Effector memory CD8-positive, alpha-beta T cell (primary cell): ENCODE measurements at places on chromosomes 5 and 9.

DNA sequence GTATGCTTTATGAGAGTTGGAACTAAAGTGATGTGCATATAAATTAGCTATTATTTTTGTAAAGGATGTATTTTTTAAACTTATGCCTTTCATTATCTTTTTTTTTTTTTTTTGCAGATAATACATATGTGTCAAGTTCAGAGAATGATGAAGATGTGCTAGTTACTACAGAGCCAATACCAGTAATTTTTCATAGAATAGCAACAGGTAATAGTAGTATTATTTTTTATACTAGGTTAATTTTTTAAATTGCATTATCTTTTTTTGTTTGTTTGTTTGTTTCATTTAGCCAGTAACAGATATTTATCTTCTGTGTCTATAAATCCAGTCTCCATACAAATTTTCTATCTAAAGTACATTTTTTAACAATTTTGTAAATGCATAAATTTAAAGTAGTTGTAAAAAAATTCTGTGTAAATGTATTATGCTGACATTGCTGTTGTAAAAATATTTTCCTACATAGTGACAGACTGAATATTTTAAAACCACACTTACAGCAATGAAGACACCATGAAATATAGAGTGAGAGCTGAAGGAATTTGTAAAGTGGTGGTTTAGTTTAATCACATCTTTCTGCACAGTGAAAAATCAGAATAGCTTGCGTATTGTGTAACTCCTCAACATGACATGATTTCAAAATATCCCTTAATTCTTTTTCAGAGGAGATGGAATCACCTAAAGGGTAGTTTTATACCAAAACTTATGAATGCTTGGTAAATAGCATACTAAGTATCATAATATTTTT is 93.3 kb downstream of the PARP8 start:
- H3K36me3 ChIP-seq: peaks cover 70% of the 10 kb centered on the region
- H3K27ac ChIP-seq: no peak overlapping the region
- H3K4me3 ChIP-seq: no peak overlapping the region

DNA sequence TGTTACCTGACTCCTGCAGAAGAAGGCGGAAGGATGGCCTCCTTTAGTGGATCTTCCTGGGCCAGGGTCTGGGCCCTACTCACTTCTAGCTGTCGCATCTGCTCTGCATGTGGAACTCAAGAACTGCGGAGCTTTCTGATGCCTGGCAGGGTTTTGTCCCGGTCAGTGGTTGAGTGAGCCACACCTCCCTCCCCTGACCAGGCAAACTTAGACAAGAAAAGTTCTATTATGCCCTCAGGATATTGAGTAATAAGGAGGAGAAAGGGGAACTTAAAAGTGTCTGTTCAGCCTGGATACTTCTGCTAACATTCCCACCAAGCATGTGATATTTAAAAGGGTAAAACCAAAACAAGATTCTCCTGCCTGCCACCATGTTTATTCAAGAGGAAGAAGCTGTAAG is at the start of gene FYB1:
FYB1 (minus strand) TSS at position 127 of the 400 bp plus-strand sequence. CDS start 16,603 bp downstream, outside the sequence.
- no peak for DNase-seq
- peaks cover 7% of the 10 kb centered on the region for H3K36me3 ChIP-seq
- no peak within 1 kb of the TSS for H3K4me3 ChIP-seq
- peak within 1 kb of the TSS; percentile 67 for H3K27ac ChIP-seq

- peaks cover 3% of the 10 kb centered on the region for H3K4me1 ChIP-seq
- DNase-seq: no peak
- H3K27ac ChIP-seq: no peak overlapping the region
- no peak overlapping the region for H3K4me3 ChIP-seq
- no peaks in the 10 kb centered on the region for H3K27me3 ChIP-seq
Observed at GRCh38 chr9:111863636-111864035, 33.0 kb upstream of the UGCG start.

DNA sequence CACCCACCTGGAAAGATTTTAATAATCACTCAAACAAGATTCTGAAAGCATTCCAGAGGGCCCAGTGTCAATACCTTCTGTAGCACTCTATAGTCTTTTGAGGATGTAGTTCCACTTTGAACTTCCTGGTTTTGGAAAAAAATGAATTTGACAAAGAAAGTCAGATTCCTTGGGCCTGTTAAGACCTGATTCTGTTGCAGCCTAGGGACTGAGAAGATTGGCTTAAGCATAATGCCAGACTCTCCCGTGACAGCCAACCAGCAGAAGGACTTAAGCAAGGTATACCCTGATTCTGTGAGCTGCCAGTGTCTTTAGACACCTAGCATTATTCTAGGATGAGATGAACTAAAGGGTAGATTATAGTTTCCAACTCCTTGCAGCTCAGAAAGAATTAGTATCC is 6.8 kb downstream of the SPINK5 start:
- H3K27me3 ChIP-seq: no peaks in the 10 kb centered on the region
- H3K4me3 ChIP-seq: no peak overlapping the region
- H3K4me1 ChIP-seq: no peaks in the 10 kb centered on the region
